ENCODE measurements at places on chromosomes 11 and 22.

GRCh38 chr11:70038034-70038834 is 39.9 kb upstream of the ANO1 start:
- DNase-seq: no peak

DNA sequence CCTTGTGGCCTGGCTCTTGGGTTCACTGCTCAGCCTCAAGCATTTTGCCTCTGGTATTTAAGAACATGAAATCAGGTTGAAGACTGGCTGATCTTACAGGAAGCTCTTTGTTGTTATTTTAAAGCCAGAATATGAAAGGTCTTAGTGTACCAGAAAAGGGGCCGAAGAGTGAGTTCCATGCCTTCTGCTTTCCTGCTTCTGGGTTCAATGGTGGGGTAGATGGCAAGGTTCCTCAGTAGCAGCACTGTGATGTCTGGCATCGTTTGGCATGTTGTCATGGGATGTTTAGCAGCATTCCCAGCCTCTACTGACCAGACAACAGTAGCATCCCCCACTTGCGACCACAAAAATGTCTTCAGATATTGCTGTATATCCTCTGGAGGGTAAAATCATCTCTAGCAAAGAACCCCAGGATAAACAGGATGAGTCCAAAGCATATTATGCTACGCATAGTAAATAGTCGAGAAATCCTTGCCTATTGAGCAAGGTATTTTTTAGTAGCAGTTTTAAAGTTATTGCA is 2.4 kb downstream of the VPS26B start:
- DNase-seq: no peak

- peak; percentile 28 for DNase-seq
These were observed 857 bp downstream of the ARCN1 start for GRCh38 chr11:118572981-118573550.

DNA sequence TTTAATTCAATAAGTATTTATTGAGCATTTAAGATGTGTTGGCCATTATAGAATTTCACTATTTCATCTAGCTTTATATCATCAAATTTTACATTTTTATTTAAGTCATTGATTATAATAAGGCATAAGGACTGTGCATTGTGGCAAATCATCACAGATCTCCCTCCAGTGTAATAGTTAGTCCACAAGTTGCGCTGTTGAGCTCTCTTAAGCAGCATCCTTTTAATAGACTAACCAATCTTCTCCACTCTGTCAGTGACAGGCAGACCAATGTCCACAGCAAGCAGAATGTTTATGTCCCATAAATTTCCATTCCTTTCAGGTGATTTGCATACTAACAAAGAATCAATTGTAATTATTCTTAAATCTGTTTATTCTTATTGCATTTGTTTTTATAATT is 595.3 kb upstream of the CCDC90B start:
- no peak for DNase-seq

- no peak for DNase-seq
These were observed 133.6 kb downstream of the CASP12 start for GRCh38 chr11:104764710-104765045.

DNA sequence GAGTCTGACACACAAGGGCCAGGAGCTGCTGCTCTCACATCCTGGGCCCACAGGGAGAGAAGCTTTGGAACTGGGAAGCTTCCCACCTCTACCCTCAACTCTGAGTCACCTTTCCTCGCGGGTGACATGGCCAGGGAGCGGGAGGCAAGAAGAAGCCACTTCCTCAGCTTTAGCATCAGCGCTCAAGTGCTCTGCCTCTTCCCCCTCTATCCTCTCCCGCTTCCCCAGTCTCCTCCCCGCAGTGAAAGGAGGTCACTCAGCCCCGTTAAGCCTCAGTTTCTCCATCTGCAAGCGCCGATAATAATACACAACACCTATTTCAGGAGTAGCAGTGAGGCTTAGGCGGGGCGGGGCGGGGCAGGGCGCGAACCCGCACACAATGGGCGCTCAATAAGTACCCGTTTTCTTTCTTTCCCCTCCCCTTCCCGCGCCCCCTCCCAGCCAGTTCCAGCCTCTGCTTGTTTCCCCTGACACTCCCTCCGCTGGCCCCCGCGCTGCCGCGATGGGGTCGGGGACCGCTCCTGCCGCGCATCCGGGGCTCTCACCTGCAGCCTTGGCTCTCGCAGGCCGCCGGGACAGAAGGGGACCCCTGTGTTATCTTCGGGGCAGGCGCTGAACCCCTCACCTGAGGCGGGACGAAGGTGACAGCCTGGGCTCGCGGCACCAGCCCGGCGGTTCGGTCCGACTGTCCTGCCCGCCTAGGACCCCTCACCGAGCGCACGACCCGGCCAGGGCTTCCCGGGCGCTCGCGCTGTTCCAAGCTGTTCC is 892 bp downstream of the GDPD5 start:
- peak; percentile 20 for DNase-seq

DNA sequence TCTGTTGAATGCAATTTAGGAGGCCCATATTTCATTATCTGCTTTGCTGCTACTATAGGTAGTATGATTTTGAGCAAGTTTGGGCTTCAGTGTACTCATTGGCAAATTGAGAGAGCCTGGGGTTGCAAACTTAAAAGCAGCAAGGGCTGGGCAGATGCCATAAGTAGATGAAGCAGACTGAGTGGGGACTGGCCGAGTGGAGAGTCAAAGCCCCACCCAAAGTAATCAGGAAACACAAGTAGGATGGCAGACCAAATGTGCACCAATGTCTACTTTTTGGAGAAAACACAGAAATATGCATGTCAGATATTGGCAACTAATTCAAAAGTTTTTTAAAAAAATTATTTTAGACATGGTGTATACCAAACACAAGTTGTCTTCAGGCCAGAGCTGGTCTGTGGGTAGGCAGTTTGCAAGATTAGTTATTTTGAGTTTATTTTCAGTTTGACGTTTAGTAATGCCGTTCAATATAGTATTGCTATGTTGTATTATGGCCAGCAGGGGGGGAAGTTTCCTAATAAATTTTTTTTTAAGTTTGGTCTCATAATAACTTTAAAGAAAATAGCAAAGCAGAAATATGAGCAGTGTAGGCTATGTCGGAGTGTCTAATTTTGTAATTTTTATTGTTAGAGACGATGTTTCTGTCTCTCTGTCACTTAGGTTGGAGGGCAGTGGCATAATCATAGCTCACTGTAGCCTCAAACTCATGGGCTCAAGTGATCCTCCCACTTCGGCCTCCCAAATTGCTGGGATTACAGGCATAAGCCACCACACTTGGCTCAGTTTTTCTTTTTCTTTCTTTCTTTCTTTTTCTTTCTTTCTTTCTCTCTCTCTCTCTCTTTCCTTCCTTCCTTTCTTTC is 105.1 kb downstream of the HIPK3 start:
- peak; percentile 16 for DNase-seq

DNA sequence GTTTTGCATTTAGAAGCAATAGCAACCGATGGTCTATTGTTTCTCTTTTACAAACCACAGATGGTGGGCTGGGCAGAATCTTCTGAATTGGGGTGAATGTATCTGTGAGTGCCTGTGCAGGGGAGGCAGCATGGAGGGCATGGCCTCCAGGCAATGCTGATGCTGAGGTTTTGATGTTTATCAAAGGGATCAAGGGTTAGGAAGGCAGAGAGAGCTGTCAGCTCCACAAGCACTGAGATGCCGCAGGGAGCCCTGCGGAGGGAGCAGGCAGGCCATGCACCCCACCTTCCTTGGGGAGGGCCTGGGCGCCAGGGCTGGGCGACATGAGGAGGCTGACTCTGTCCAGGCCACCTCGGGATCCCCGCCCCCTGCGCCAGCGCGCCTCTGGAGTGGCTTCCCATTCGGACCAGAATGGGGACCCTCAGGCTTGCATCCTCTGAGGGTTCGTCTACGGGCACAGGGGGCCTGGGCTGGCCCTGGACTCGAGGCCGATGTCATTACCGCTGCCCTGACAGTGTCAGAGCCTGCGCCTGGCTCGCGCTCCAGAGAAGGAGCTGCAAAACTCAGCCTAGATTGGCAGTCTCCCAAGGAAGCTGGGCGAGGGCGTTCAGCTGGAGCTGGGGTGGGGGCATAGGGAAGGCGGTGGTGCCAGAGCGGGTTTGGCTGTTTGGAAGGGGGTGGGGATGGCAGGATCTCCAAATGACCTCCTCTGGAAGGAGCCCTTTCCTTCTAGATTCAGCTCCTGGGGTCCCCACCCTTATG is 13.9 kb upstream of the TH start:
- DNase-seq: no peak

DNA sequence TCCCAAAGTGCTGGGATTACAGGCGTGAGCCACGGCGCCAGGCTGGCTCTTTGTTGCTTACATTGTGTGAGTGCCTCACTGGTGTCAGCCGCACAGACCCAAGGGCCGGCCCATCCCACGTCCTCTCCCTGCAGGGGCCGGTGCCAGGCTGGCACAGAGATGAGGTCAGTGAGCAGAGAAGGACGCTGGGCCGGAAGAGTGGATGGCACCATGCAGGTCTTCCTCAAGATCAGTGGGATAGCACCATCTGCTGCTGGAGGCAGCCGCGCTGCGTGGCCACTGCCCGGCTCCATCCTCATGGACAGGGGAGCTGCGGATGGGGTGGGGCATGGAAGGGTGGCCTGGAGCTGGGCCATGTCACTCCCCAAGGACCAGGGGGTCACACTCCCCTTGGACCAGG is 22.0 kb upstream of the FGF4 start:
- no peak for DNase-seq

DNA sequence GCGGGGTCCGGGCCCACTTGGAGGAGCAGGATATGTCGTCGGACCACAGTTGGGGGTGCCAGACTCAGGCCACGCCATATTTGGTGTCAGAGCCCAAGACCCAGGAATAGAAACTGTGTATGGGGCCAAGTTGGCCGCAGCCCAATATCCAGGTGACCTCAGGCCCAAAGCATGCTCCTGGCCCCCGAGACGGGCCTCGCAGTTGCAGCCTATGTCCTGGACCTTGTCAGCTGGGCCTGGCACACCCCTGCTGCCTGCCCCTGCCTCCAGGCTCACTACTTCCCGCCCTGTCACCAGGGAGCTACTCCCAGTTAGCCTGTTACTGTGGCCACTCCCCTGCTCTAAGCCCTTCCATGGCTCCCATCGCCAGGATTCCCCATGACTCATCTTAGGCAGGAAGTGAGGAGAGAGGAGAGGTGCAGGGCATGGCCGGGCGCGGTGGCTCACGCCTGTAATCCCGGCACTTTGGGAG is 23.1 kb downstream of the A4GALT start:
- no peak for DNase-seq

DNA sequence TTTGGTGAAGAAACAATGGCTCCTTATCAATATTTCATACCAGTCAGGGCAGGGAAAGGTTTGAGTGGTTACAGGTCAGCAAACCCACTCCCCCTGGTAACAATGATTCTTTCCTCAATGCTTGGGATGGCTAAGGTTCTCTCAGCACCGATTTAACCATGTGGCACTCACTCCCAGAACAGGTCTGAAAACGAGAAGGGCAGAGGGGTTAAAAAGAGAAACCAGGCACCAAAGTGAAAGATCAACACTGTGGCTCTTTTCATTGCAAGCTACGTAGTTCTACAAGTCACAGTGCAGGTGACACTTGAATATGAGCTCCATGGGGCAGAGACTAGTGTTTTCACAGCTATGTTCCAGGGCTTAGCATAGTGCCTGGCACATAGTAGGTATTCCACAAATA is 132.4 kb downstream of the PLEKHA7 start:
- DNase-seq: no peak

- peak; percentile 69 for DNase-seq
These were observed 89.2 kb upstream of the CRTAM start for GRCh38 chr11:122749005-122749687.

- DNase-seq: no peak
These were observed 202.0 kb downstream of the PGR start for GRCh38 chr11:100927579-100927978.

DNA sequence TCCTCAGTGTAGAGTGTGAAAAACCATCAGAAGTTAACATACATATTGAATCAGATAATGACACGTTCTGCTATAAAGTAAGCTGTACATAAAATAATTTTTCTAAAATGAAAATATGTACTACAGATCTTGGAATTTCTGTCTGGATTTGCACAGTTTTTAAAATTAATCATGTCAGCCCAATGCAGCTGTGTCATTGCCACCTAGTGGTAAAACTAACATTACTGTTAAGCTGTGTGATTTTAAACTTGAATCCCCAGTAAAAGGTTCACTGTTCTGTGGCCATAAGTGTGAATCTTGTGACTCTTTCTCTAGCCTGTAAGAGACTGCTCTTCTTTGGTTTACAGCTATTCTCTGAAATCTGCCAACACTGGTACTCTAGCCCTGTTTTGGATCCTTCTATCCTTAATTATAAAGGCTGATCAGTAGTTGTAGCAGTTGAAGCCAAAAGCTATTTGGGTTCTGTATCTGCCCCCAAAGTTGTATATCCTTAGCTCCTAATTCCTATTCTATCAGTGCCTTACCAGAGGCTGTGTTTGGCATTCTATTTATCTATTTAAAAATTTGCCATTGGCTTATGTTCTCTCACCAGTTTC is 4.0 kb downstream of the JRKL start:
- peak; percentile 21 for DNase-seq

DNA sequence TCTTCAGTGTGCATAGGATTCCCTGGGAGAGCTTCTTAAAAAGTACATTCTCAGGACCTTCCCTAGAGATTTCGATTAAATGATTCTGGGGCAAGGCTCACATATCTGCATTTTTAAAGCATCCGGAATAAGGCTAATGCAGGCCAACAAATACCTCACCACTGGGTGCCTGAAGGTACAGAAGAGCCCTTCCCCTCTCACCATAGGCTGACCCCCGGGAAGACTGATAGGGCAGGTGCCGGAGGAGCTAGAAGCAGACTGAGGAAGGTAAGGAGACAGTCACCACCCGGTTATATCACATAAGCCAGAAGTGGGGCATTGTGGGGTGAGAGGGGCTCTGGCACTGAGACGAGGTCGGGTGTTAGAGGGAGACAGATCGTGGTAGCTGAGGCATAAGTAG is 1059.3 kb downstream of the NTM start:
- no peak for DNase-seq

- no peak for DNase-seq
These were observed 62.1 kb upstream of the LMO1 start for GRCh38 chr11:8325591-8326304.

- DNase-seq: no peak
These were observed 6.2 kb upstream of the FTH1 start for GRCh38 chr11:61973476-61974162.

- DNase-seq: no peak
These were observed 44.6 kb downstream of the SGSM3 start for GRCh38 chr22:40414838-40415505.

GRCh38 chr22:47098554-47098953 is 336.1 kb downstream of the TBC1D22A start:
- DNase-seq: no peak

DNA sequence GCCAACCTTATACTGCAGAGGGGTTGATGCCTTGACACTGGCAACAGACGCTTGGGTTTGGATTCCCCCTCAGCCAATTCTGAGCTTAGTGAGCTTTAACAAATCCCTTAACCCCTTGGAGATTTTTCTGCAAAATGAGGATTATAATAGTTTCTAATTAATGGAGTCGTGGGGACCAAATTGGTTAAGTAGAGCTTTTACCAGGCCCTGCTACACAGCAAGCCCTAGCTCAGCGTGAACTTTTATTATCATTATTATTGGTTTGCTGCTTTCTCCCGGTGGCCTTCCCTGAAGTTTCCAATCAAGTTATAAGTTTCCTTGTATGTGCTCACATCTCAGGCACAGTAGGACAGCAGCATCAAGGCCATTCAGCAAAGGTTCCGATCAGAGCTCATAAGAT is 156.6 kb upstream of the GUCY1A2 start:
- DNase-seq: no peak

Measured in CD4-positive, alpha-beta T cell treated with Interleukin-6 at 100 ng/mL for 8 hours (primary cell).